A549 treated with Hydrocortisone at 1 μM for 4 hours (cell line): ENCODE measurements at places on chromosomes 7 and 10. TPM values are rescaled to one million over a fixed set of nuclear protein-coding genes. Genes with fewer than 3 reads are reported as not detected.

ANKRD30A gene
- total RNA-seq, result 0.36 to 0.99 TPM (median 0.86 TPM) in 5 replicates

OR13A1 gene
- 0.05 TPM in 1 of 5 replicates, not detected in the others for total RNA-seq

COL17A1 gene
- 1.7 to 2.4 TPM (median 2.2 TPM) in 5 replicates for total RNA-seq

ZNF239 gene
- total RNA-seq, result 1.7 to 2.7 TPM (median 2.4 TPM) in 5 replicates
